Activated T-cell treated with anti-CD3 and anti-CD28 coated beads for 1 hour (primary cell): ENCODE measurements at places on chromosomes 6 and 20.
A peak's percentile ranks its signal among the peaks of the same experiment; 100 is the strongest.

DNA sequence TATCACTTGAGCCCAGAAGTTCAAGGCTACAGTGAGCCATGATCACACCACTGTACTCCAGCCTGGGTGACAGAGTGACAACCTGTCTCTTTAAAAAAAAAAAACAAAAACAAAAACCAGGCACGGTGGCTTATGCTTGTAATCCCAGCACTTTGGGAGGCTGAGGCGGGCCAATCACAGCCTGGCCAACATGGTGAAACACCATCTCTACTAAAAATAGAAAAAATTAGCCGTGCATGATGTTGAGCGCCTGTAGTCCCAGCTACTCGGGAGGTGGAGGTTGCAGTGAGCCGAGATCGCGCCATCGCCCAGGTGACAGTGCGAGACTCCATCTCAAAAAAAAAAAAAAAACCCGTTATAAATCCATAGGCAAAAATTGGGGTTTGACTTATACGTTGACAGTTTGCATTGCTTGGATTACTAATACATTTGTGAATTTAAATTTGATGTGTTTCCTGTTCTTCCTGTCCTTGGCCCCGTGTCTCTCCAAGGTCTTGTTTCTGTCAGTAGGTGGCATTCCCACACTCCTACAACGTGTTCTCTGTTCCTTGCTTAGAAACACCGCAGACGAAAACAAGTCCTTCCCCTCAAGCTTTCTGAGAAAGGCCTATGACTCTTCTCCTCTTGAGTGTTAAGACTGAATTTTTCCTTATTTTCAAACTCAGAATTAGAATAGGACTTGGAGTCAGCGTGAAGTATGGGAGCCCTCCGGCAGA is 147.0 kb downstream of the DTNBP1 start:
- no peak for DNase-seq

- DNase-seq, result no peak
Measured at GRCh38 chr20:30284281-30284905, 973.1 kb upstream of the DEFB115 start.

- peak; percentile 39 for DNase-seq
Measured at GRCh38 chr20:36604952-36605398, 604 bp upstream of the RAB5IF start.

GRCh38 chr6:157068691-157069324 is 254.5 kb downstream of the TMEM242 start:
- no peak for DNase-seq

DNA sequence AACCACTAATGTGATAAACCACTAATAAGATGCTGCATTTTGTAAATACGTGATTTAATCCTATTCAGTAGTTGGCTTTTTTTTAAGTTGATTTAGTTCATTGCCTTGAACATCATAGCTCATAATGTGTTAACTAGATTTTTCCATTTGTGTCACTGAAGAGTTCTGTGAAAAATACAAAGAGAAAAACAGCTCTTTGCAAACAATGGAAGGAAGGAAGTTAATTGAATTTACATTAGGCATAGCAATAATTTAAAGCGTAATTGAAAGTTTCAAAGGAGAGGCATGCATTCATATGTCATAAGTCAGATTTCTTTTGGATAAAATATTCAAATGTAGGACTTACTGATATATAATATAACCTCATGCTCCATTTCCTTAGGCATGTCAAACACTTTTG is 102.3 kb downstream of the TBC1D7 start:
- DNase-seq, result no peak

DNA sequence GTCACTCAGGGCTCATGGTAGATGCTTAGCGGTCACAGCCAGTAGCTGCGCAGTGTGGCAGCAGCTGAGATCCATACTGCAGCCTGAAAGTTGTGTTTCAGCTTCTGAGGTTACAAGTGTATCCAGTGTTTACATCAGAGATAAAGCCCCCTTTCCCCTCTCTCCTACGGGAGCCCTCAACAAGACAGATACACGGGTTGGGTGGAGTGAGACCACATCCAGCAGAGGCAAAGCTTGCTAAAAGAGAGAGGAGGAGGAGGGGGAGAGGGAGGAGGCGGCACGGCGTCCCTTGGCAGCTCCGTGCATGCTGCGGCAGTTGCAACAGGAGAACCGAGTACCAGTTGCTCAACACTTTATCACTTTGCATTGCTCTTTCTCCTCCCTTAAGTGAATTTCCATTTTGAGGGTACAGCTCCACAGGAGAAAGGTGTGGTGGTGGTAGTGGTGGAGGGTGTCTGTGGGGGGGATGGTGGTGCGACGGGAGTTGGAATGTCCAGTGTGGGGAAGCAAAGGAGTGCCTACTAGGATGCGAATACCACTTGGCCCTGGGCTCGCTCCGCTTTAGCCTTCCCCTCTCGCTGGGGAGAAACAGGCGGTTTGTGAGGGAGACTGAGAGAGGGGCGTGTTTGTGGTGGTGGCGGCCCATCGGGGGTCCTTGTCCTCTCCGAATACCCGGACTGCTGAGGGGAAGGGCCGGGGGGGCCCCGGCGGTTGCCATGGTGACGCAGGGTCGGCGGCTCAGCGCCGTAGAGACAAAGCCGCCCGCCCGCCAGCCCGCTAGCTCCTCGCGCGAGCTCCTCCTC is 405 bp upstream of the RNF182 start:
- DNase-seq, result no peak

DNA sequence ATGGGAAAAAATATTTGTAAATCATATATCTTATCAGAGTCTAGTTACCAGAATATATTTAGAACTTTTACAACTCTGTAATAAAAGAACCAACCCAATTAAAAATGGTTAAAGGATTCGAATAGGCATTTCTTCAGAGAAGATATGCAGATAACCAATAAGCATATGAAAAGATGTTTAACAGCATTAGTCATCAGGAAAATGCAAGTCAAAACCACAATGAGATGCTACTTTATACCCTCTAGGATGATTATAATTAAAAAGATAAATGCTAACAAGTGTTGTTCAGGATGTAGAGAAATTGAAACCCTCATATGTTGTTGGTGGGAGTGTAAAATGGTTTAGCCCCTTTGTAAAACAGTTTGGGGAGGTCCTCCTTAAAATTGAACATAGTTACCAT is 94.1 kb downstream of the LRRC1 start:
- DNase-seq, result no peak
